Skin of body (tissue), 3 donors: ENCODE measurements at places on chromosomes 13 and 19. TPM values are rescaled to one million over a fixed set of nuclear protein-coding genes. Genes with fewer than 3 reads are reported as not detected.

GRCh38 chr13:43664700-43665191, 122.0 kb downstream of the ENOX1 start:
- DNase-seq, result no peak

DNA sequence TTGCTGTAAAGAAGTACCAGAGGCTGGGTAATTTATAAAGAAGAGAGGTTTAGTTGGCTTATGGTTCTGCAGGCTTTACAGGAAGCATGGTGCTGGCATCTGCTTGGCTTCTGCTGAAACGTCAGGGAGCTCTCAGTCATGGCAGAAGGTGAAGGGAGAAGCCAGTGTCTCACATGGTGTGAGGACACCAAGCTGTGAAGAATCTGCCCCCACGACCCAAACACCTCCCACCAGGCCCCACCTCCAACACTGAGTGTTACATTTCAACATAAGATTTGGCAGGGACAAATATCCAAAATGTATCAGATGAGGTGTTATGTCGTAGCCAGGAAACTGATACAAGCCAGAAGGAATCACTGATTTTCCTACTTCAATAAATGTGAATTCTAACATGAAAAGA, 136.5 kb downstream of the CYSLTR2 start:
- DNase-seq, result no peak

GRCh38 chr19:33906578-33907335, 110.1 kb downstream of the KCTD15 start:
- no peak for DNase-seq

DNA sequence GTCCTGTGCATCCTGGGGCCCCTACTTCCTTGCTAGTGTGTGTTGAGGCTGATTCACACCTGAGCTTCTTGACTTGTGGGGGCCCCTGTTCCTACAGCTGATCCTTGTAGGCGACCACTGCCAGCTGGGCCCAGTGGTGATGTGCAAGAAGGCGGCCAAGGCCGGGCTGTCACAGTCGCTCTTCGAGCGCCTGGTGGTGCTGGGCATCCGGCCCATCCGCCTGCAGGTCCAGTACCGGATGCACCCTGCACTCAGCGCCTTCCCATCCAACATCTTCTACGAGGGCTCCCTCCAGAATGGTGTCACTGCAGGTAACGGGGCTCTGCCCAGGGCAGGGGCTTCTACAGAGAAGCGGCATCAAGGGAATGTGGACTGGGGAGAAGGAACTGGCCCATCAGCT, 25.5 kb downstream of the UPF1 start:
- no peak for DNase-seq

- peak; percentile 69 for DNase-seq
Observed at GRCh38 chr19:5091018-5091683, 122.2 kb downstream of the KDM4B start.

- DNase-seq, result no peak
Observed at GRCh38 chr13:90454002-90454636, 893.4 kb upstream of the MIR17HG start.

DNA sequence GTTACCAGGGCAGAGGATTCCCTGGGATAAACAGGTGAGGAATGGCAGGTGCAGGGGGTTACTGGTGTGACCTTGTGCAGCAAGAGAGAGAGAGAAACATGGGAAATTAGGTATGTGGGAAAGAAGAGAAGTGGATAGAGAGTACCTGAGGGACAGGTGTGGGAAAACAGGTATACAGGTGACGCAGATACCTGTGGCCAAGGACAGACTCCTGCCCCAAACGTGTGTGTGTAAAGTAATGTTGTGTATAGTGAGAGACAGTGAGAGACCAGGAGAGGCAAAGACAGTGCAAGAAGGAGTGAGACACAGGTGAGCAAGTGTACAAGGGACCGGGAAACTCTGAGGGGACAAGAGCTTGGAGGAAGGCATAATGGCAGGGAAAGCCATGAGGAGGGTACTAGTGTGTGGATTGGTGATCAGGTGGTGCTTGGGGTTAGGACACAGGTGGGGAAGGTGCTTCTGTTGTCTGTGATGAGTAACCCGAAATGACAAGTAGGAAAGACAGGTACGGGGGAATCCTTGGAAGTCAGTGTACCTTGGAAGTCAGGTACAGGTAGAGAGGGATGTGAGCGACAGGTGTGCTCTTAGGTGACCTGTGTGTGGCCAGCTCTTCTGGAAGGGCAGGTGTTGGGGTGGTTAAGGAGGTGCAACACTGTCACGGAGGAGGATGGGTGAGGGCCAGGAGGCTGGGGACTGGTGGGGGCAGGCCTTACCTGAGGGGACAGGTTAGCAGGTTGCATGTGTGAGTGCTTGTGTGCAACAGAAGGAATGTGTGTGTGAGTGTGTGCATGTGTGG, 2.8 kb downstream of the ERFL start:
- no peak for DNase-seq

DNA sequence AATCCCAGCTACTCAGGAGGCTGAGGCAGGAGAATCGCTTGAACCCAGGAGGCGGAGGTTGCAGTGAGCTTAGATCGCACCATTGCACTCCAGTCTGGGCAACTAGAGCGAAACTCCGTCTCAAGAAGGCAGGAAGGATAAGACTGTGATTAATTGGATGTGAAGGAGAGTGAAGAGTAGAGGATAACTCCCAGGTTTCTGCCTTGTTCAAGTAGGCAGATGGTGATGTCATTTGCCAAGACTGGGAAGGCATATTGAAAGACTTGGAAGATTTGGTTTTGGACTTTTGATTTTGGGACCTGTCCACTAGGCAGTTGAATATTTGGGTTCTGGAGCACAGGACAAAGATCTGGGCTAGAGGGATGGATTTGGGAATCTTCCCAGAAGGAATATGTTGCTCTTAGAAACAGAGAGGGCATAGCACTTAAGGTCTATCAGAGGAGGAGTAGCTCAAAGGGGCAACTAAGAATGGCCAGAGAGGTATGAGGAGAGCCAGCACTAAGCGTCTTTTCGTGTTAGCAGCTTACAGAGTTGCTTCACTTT, 20.0 kb downstream of the GARRE1 start:
- DNase-seq, result no peak

- peak; percentile 10 for DNase-seq
Observed at GRCh38 chr13:73833325-73834070, 300.7 kb downstream of the KLF12 start.

GRCh38 chr19:7921302-7921966, 1.3 kb downstream of the SNAPC2 start:
- DNase-seq, result no peak

GRCh38 chr19:47274891-47275761, 441 bp downstream of the INAFM1 start:
- no peak for DNase-seq

The HCN2 gene
- total RNA-seq, result 0.59 TPM

The ZNF772 gene
- 13.9 TPM for total RNA-seq
